AG04449 (cell line): ENCODE measurements at places on chromosomes 12 and 14.

- no peak for DNase-seq
Measured at GRCh38 chr12:117161460-117162166, 28.7 kb downstream of the FBXO21 start.

DNA sequence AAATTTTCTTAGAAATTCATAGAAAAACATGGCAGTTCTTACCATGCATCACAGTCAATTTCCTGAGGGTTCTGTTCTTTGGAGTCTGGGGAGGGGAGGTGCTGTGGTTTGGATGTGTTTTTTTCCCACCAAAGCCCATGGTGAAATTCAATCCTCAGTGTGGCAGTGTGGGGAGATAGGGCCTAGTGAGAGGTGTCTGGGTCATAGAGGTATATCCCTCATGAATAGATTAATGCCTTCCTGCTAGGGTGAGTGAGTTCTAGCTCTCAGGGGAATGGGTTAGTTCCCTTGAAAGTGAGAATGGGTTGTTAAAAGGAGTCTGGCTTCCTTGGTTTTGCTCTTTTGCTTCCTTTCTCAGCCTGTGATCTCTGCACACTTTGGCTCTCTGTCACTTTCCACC lies 277.8 kb downstream of the APAF1 start:
- DNase-seq = no peak

DNA sequence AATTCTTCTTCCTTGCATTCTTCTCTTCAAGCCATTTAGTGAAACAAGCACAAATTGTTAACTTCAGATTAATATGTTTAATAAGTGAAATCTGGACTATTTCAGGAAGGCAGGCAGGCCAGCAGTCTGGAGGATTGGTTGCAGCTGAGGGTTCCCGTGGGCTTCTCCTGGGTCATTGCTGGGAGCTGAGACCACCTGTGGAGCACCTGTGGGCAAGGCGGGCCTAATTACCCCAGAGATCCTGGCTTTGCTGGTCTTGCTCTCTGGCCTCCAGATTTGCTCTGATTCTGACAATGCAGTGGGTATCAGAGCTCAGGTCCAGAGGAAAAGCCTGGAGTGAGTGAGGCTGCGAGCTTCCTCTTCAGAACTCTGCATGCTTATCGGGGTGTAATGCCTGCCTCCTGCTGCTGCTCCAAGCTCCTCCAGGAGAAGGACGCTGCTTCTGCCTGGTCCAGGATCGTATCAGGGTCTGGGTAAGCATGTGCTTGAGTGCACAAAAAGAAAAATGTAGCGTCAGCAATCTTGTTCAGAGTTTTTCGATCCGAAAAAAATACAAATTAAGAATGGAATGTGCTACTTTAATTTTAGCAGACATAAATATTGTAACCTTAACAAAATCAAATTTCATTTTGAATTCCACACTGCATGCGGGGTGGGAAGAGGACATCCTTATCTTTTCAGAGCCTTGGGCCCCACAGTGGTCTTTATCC lies 93.8 kb downstream of the TMEM30B start:
- DNase-seq = no peak

DNA sequence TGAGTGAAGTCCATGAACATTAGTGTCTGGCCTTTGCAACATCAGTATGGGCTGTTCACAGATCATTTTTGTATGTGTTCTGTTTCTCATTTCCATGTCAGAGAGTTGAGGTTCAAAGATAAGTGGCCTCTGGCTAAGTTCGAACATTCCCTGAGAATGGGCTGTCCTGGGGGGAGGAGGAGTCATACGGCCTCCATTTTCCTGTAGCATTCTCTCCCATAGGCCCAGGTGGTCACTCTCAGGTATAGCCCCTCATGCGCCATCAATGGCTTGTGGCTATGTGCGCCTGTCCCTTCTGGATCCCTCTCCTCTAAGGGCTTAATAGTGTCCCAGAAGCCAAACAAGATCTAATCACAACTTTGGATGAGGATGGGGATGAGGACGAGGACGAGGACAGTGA lies 165.0 kb downstream of the PAX9 start:
- no peak for DNase-seq
